Muscle of arm (tissue), 14 donors: ENCODE measurements at places on chromosomes 2 and 18. TPM values are rescaled to one million over a fixed set of nuclear protein-coding genes. Genes with fewer than 3 reads are reported as not detected.

Gene SCN2A
- polyA plus RNA-seq, result 0.08 TPM

Gene SERPINB12
- polyA plus RNA-seq, result 0.15 TPM

DNA sequence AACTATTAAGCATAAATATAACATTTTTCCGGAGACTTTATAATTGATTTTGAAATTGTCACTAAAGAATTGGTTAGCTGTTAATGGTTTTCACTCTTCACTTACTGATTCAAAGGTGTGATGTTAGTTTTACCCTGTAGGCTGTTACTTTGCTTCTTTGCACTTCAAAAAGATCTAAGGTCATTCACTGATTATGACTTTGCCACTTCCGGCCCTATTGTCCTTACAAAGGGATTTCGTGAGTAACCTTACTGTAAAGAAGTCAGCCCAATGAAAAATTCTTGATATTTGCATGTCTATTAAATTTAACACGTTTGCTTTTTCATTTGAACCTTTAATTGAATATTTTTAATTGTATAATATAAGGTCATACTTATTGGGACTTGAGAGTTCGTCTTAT, 61.4 kb downstream of the GREB1L start:
- DNase-seq, result no peak

Gene ESPNL
- 1.4 TPM for polyA plus RNA-seq

Gene ACOXL
- not detected for polyA plus RNA-seq

DNA sequence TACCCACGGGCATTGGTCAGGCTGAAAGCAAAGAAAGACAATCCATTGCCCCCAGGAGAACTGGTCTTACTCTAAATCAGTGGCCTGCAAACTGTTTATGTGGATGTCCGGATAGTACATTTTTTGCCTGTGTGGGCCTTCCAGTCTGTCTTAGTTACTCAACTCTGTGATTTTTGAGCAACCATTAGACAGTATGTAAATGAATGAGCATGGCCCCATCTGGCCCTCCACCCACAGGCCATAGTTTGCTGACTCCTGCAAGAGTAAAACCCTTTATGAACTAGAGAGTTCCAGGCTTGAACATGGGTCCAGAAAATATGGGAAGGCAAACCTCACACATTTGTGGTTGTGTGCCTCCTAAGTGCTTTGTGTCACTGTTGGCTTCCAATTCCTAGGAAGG, 55.7 kb upstream of the CYP1B1 start:
- DNase-seq, result no peak

GRCh38 chr2:100036793-100037192, 105.6 kb downstream of the AFF3 start:
- no peak for DNase-seq

Gene GALR1
- polyA plus RNA-seq, result 0.06 TPM

- DNase-seq, result no peak
Measured at GRCh38 chr18:44887227-44887631, 206.5 kb downstream of the SETBP1 start.

GRCh38 chr2:173989884-173990215, 24.7 kb upstream of the SP3 start:
- no peak for DNase-seq

DNA sequence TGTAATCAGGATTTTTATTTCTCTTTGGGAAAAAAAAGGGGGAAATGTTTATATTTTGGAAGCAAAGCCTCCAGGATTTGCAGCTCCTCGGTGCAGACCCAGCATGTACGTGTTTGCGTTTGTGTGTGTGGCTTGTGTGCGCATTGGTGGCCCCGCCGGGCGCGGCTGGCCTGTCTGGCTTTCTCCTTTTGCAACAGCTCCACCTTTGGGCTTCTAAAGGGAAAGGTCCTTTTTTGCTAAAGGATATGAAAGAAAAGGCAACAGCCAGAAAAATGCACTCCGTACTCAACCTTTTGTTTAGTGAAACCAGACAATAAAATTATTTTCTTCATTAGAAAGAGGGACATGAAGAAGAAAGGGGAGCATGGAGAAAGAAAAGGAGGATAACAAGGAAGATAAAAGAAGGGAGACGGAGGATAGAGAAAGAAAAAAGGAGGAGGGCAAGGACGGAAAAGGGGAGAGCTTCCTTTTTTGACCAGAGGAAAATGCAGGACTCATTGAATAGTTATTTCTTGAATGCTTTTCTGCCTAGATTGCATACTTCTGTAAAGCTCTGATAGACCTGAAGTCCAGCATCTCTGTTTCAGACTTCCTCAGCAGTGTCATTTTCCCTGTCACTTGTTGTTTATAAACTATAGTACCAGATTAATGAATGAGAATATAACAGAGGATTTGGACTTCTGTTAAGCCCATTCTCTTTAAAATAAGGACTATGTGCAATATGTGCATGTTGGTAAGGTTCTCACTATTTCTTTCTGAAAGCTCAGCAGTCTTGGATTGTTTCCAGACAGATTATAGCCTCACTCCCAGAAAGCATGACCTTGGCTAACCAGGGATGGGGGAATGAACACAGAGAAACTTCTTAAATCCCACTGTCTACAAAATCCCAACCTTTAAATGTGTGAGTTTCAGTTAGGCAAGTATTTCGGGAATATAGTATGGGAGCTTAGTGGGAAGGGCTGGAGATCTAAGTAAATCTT, 563.1 kb upstream of the PIK3C3 start:
- DNase-seq, result peak; percentile 54

GRCh38 chr18:54952026-54952425, 7.2 kb downstream of the CCDC68 start:
- no peak for DNase-seq

DNA sequence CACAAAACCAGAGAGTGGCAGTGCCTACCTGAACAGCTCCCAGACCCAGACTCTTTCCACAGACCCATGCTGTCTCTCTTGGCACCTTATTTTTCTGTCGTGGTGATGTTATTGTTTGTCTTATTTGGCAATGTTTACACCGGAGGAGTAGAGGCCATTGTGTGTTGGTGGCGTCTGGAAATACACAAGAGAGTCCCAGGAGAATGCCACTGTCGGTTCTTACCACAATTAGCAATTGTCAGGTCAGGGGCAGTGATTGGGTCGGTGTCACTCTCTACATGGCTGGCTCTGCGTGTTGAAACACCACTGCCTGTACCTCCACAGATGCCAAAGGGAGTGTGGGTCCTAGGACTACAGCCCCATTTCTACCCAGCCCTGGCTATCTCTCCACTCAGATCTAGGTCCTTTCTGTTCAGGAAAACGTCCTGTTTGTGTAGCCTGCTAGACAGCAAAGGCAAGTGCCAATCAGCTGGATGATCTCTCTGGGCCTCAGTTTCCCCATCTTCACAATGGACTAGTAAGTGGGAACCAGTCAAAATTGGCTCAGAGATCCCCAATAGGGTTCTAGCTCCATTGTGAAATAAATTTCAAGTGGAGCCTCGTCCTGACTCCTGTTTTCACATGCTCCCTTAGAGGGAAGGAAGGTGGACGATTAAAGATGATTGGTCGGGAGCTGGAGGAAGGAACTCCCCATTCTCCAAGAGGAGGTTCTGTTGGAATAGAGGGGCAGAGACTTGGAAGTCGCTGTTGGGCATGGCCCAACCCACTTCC, 17.0 kb downstream of the EPAS1 start:
- no peak for DNase-seq

DNA sequence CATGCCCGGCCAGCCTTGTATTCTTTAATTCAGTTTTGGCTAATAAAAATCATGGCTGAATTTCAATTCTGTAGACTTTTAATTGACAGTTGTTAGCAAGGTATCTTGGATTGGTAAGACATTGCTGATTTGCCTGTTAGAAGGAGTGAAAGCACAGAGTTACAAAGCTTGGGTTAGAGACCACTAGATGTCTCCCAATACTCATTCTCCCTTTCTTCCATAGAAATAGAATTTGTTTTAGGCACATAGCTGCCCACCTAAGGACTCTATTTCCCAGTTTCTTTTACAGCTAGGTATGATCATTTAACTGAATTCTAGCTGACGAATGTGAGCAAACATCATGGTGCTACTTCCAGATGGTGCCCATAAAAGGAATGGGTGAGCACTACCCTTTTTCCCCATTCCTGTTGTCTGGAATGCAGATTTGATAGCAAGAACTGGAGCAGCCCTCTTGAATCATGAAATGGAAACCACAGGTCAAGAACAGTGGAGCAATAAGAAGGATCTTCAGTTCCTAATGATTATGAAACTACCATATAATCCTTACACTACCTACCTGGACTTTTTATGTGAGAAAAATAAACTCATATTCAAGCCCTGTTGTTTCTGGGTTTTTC, 17.5 kb downstream of the PECR start:
- no peak for DNase-seq

- no peak for DNase-seq
Measured at GRCh38 chr2:241617431-241618154, 19.4 kb downstream of the THAP4 start.

Gene FN1
- polyA plus RNA-seq, result 496 TPM

GRCh38 chr2:188219541-188219940, 72.1 kb upstream of the GULP1 start:
- no peak for DNase-seq

Gene TUBB6
- polyA plus RNA-seq, result 194 TPM

DNA sequence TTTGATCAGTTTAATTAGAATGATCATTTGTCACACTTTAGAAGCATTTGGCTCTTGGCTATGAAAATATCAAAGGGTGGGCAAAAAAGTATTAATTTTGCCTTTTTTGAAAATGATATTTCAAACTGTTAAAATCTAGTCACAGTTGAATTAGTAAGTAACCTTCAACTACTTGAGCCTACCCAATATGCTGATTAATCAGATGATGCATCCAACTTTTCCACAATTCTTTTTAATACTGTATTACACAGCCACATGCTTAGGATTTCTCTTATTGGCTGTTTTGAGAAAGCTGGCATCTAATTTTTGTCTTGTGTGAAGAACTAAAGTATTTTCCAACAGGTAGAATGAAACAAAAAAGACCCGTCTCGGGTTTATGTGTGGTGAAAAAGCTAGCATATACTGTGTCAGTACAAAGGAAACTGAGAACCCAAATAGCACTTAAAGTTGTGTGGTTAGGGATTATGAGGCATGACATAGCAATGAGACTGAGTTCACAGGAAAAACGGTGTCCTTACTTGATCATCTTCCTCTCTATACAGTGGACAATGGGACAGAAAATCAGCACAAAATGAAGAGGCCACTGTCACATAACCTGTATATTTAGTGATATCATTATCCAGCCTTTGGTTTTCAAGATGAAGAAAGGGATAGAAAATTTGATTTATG, 11.7 kb downstream of the OSBPL6 start:
- no peak for DNase-seq

Gene RAPGEF4
- 3.4 TPM for polyA plus RNA-seq

Gene CYS1
- 14.6 TPM for polyA plus RNA-seq

Gene MATN3
- polyA plus RNA-seq, result 1.4 TPM

- DNase-seq, result peak; percentile 59
Measured at GRCh38 chr2:180367815-180368214, 360.7 kb upstream of the CWC22 start.

Gene LIMS2
- 47.7 TPM for polyA plus RNA-seq

- no peak for DNase-seq
Measured at GRCh38 chr2:647691-648231, 29.4 kb downstream of the TMEM18 start.

GRCh38 chr2:70671092-70671675, 96.8 kb downstream of the ADD2 start:
- no peak for DNase-seq

Gene DNAH6
- 0.32 TPM for polyA plus RNA-seq

- DNase-seq, result peak; percentile 83
Measured at GRCh38 chr2:54673501-54673998, 49.9 kb upstream of the EML6 start.

Gene ABCG5
- not detected for polyA plus RNA-seq

GRCh38 chr2:29629495-29629894, 291.9 kb downstream of the ALK start:
- DNase-seq, result no peak

DNA sequence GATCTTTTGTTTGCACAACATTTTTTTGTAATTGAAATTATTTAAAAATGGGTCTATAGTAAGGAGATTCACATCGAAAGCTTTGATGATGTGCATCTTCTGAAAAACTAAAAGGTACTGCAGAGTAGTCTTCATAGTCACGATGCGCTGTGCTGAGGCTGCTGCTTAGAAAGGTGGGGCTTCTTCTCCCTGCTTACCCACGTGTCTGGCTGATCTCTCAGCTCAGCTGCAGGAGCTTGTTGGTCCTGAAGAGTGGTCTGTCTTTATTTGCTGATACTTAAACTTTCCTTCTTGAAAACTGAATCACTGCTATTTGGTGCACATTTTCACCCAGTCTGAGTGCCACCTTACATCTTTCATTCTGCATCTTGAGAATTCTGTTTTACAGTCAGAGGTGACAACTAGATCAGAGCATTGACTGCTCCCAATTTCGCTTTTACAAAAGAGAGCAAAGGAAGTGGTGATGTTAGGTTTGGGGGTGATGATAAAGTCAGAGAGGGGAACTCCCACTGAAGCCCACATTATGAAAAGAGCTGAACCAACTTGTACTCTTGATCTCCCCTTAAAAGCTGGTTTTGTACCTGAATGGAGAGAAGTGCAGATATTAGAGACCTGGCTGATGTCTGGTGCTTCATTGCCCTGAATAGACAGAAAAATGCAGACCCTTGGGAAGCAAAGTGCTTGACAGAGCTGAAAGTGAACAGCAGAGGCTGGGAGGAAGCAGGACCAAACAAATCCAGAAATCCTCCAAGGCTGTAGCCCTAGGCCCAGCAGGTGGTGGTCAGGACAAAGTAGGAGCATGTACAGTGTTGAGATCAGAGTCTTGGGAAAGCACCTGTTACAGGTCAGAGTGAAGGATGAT, 984.5 kb downstream of the TSN start:
- no peak for DNase-seq
